Activated CD4-positive, alpha-beta T cell treated with anti-CD3 and anti-CD28 coated beads, Interleukin-2, amount 10 ng/mL, durations not matched to agents 7 days and 5 days (primary cell): ENCODE measurements at places on chromosomes 16 and 17. TPM values are rescaled to one million over a fixed set of nuclear protein-coding genes. Genes with fewer than 3 reads are reported as not detected.

PIGQ gene
- total RNA-seq = 44.5 TPM

UBALD2 gene
- total RNA-seq = 319 TPM

XAF1 gene
- total RNA-seq = 497 TPM

SLC35G6 gene
- total RNA-seq = not detected

OR1F1 gene
- total RNA-seq = not detected
